ENCODE measurements at places on chromosomes 5 and 9.
A peak's percentile ranks its signal among the peaks of the same experiment; 100 is the strongest.

- DNase-seq = no peak
These were observed 71.0 kb upstream of the ADAMTS2 start for GRCh38 chr5:179416114-179416822.

- no peak for DNase-seq
These were observed 517.3 kb upstream of the RORB start for GRCh38 chr9:73979894-73980264.

- DNase-seq = no peak
These were observed 45.3 kb upstream of the NKD2 start for GRCh38 chr5:963310-963672.

DNA sequence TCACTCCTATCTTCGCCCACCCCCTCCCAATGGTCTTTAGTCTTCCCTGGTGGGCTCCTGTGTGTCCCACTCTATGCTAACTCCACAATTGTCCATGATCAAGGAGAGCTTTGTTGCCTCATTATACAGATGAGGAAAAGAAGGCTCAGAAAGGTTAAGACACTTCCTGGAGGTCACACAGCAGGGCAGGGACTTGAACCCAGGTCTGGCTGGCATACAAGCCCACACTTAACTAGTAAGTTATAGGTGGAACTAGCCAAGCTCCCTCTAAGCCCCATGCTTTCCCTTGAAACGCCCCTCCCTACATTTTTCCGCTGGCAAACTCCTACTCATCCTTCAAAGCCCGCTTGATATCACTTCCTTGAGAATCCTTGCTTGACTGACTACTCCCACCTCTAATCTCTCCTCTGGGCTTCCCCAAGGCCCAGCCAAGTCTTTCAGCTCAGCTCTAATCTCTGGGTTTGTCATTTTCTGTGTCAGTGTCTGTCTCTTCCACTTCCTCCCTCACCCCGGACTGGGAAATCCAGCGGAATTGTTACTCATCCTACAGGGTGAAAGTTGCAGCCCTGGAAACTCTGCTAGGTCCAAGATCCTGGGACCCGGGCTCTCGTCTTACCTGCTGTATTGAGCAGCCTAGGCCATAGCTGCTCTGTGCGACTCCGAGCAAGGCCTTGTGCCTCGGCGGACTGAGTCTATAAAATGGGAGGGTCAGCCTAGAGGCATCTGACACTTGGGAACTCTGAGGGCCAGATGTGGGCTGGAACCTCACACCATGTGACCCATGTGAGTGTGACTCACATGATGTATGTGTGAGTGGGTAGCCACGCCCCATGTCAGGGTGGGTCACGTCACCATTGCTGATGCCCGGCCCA is 144.5 kb downstream of the GAPVD1 start:
- DNase-seq = no peak

DNA sequence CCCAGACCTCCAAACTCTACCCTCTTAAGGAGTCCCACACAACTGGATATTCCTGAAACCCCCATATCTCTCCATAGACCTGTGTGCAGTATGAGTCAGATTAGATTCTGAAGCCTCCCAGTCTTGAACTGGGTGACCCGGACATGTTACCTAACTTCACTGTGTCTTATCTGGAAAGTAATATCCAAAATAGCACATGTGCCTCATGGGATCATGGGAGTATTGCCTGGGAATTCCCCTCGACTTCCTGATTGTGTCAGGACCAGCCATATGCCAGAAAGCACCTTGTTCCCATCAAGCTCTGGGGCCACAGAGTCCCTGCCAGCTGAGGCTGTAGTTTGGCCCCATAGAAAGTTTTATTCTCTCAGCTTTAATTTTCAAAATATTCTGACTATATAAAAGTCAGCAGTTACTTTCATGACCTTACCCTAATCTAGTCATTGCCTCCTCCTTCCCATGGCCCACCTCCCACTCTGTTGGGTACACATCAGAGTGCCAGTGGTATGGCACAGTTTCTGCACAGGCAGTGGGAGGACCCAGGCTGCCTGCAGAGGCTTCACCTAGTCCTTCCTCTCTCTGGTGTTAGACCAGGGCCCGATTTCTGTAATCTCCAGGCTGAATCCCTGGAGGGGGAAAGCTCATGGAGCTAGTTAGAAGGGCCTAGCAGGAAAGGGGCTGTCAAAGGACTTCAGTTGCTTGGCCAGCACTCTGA is 19.5 kb upstream of the B4GALT1 start:
- no peak for DNase-seq

GRCh38 chr9:123523001-123523400 is 167.0 kb downstream of the CRB2 start:
- DNase-seq = no peak

- no peak for DNase-seq
These were observed 3.7 kb upstream of the CAMK2A start for GRCh38 chr5:150293091-150293941.

DNA sequence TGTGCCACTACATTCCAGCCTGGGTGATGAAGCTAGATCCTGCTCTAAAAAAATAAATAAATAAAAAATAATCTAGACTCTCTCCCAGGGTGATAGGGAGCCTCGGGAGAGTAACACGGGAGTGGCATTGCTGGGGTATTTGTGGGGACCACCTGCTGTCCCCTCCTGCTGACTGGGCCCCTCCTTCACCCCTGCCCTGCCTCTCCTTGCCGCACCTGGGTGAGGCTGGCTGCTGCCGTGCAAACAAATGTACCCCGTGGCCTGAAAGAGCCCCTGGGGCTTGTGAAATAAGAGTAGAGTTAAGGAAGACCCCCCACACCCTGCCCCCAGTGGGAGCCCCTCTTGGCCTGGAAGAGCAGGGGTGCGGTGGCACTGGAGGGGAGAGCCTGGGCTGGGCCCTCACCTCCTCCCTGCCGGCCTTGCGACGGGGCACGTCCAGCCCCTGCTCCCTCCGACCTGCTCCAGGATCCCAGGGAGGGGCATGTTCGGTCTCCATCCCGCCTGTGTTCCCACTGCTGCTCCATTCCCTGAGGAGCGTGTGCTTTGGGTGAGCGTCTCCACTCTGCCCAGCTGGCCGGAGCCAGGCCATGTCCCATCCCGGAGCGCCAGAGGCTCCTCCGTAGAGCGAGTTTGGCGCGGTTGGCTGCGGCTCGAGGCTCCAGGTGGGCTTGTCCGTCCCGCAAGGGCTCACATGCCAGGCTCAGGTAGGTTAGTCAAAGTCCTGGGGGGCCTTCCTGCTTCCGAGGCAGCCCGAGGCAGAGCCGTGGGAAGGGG is 75.0 kb upstream of the RNU6ATAC start:
- no peak for DNase-seq

GRCh38 chr5:62299101-62299500 is 6.9 kb upstream of the KIF2A start:
- DNase-seq = no peak

- DNase-seq = no peak
These were observed 121.8 kb upstream of the SLC12A2 start for GRCh38 chr5:127961763-127962145.

GRCh38 chr5:155017610-155018009 is 4.1 kb downstream of the KIF4B start:
- no peak for DNase-seq

GRCh38 chr9:79255651-79256260 is 316.0 kb upstream of the TLE4 start:
- DNase-seq = no peak

GRCh38 chr9:131277910-131278701 is 1.8 kb upstream of the FAM78A start:
- DNase-seq = peak; percentile 46

GRCh38 chr5:36900283-36900682 is 23.7 kb downstream of the NIPBL start:
- DNase-seq = no peak

DNA sequence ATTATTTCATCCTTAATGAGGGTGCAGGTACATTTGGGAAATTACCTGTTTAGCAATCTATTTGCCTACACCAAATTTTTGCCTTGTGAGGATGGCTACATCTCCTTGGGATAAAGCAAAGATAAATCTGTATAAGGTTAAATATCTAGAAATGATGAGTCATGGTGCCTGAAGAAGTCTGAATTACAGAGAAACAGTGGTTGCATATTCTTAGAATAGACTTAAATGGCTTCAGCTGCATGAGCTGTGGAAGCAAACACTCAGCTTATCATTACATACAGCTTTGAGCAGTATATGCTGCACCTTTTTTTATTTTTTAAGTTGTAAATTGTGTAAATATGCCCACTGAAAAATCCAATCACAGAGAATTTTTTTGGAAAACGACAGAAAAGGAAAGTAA is 153.5 kb downstream of the RAPGEF6 start:
- no peak for DNase-seq

DNA sequence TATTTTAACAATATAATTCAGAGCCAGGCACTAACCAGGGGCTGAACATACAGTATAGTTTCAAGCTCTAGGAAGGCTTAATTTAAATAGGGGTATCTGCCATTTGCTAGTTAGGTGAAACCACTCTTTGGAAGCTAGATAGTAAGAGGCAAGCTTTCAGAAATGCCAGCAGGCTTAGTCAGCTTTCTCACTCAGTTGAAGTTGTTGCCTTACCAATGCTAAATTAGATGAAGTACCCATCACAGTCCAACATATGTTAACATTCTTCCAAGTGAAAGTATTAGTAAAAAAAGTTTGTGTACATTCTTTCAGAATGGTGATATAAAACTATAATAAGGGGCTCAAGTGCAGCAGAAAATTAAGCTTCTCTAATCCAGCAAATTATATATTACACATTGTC is 215.0 kb downstream of the CNTLN start:
- DNase-seq = no peak

DNA sequence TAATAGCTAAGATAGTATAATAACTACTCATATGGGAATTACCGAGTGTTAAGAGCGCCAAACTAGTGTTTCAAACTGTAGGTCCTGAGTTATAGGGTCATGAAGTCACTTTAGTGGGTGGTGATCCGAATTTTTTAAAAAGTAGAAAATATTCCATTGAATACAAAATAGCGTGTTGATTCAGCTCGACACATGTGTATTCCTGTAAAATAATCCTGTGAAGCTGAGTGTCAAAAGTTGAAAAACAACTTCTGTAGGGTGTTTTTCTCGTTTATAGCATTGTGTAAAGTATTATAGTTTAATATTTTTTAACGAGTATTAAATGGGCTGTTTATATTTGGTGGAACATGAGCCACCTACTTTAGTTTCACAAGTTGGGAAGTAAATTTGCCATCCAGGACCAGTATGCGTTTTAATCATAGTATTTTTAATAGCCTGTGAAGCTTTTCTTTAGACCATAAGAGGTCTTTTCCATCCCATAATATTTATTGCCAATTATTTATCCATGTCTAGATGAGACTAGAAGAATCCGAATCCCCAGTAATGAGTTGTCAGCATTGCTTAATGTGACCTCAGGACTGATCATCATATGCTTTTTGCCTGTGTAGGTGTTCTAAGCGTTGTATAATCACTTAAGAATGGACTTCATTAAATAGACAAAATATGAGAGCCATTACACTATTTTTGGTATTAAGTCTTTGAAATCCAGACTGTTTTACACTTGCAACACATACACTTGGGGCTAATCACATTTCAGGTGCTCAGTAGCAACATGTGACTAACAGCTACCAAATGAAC is 84.1 kb downstream of the PTPDC1 start:
- no peak for DNase-seq

DNA sequence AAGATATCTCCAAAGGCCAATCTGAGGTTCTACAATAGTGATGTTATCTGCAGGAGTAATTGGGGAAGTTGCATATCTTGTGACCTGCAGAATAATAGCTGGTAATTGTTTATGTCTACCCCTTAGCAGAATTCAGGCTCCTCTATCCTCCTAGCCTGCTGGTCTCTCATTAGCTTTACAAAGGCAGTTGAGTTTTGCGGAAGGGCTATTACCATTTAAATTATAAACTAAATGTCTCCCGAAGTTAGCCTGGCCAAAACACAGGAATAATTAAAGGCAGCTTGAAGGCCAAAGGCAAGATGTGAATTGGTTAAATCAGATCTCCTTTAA is 168.7 kb downstream of the TTC39B start:
- no peak for DNase-seq

DNA sequence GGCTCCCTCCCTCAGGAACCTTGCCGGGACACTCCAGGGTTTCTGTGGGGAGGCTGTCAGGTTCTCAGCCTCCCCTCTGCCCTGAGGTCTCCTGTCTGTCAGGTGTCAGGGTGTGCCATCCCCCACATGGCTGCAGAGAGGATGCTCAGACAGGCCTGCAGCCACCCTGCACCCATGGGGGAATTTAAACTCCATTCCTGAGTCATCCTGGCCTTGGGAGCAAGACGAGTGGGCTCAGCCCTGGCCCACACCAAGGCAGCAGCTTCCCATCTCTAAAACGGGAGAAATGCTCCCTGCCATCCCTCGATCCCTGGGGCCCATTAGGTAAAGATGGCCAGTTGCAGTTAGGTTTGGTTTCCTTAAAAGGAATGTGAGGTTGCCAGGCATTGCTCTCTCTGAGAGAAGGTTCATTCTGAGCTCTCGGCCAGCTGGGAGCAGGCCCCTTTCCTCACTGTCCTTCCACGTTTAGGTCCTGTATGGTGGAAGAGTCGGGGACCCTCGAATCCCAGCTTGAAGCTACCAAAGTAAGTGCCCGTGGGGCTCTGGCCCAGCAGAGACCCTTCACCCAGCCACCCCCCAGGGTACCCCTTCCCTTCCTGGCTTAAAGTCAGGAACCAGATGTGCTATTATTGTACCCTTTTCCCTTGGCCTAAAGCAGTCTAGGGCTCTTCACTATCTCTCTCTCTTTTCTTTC is 26.6 kb downstream of the DYNC2I2 start:
- DNase-seq = no peak

DNA sequence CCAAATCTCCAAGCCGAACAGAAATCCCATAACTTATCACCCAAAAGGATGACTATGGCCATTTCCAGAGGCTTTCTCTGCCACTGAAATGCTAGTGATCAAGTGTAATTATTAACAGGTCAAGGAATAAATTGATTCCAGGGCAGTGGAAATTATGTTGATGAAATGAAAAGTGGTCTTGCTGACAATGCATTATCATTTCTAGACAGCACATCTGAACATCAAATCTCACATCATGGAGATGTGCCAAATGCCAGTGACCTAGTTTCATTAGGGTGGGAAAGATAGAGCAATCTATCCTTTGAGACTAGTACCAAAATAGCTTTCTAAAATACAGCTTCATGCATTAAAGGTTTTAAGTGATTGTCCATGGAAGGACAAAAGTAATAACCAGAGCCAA is 86.1 kb downstream of the AUH start:
- no peak for DNase-seq

GRCh38 chr5:156052656-156053055 is 274.3 kb upstream of the SGCD start:
- no peak for DNase-seq

- DNase-seq = no peak
These were observed 115.3 kb upstream of the BNC2 start for GRCh38 chr9:16985559-16986348.

GRCh38 chr5:126499278-126499677 is 76.1 kb downstream of the GRAMD2B start:
- DNase-seq = no peak

DNA sequence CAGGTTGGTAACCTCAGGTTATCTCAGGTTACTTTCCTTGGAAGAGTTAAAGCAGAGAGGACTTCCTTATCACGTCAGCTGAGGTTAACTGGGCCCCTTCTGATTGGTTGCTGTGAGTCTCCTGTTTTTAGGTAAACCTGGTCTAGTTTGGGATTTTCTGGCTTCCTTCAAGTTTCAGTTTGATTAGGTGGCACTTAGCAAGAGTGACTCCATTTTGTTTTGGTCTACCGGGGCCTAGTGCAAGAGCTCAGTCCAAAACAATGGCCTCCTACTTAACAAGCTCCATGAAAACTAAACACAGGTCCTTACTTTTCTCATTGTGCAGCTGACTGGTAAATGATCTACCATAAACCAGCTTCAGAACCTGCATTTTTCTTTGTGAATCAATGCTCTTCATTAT is 67.2 kb upstream of the GOLM1 start:
- no peak for DNase-seq

GRCh38 chr5:132549576-132549975 is 6.3 kb upstream of the IL5 start:
- no peak for DNase-seq

- no peak for DNase-seq
These were observed 113.0 kb downstream of the WNK2 start for GRCh38 chr9:93296889-93297480.

Data from stimulated activated CD4-positive, alpha-beta T cell treated with anti-CD3 and anti-CD28 coated beads, TNF-alpha, amount 100 ng/mL, for 4 hours (primary cell).